CD8-positive, alpha-beta memory T cell (primary cell): ENCODE measurements at places on chromosomes 11 and 22. TPM values are rescaled to one million over a fixed set of nuclear protein-coding genes. Genes with fewer than 3 reads are reported as not detected.
A peak's percentile ranks its signal among the peaks of the same experiment; 100 is the strongest.

DNA sequence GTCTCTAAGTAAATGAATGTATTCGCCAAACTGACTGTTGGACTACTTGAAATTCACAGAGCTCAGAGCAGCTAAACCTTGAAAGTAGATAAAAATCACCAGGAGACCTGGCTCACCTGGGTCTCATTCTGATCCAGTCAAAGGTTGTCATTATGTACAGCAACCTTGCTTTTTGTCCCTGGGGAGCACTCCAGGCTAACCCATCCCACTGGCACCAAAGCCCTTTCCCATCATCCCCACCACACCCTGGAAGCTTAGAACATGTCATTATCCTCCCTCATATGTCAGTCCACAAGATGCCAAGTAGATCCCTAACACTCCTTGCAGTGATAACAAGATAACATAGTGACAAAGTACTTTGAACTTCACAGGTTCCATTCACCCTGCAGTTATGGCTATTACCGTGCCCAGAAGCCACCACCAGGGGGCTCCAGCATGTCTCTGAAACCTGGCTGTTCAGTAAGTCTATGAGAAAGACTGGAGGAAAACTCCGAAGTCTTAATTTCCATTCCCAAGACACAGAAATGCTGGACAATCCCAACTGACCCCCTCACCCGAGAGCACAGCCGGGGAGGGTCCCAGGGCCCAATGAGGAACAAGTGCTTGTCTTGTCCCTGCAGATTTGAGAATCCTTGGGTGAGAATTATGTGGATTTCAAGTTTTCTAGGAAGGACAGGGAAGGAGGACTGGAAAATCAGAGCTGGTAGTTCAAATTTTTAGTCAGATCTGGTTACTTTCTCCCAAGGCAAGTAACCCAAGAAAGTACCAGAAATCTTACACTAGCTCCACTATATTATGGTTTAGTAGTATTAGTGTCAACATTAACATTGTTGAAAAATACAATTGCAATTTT, 43.0 kb upstream of the USP47 start:
- peak; percentile 58 for DNase-seq

GRCh38 chr11:74138572-74138971, 32.2 kb downstream of the C2CD3 start:
- DNase-seq, result no peak

- no peak for DNase-seq
Measured at GRCh38 chr11:93823210-93823609, 27.2 kb downstream of the VSTM5 start.

- no peak for DNase-seq
Measured at GRCh38 chr11:34745195-34745594, 124.3 kb downstream of the EHF start.

GRCh38 chr11:12089041-12089440, 21.3 kb upstream of the MICAL2 start:
- no peak for DNase-seq

DNA sequence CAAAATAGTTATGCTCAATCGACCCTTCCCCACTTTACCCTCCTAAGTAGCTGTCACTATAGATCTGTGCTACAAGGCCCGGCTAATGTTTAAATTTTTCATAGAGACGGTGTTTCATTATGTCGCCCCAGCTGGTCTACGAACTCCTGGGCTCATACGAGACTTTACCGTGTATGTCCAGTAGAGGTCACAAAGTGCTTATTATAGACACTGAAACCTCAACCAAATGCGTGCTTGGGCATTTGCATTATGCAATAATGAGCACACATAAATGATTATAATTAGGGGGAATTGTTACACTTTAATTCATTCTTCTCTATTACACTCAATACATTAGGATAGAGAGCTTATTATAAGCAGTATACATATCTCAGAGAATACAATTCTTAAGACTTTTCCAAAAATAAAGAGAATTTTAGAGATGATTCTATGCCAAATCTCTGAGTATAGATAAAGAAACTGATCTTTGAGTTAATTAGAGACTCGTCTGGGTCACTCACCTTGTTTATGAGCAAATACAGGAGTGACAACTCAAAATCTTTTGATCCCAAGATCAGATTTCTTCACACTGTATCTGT, 12.5 kb upstream of the MRPL16 start:
- no peak for DNase-seq

- no peak for DNase-seq
Measured at GRCh38 chr11:96256215-96257011, 86.6 kb downstream of the MAML2 start.

DNA sequence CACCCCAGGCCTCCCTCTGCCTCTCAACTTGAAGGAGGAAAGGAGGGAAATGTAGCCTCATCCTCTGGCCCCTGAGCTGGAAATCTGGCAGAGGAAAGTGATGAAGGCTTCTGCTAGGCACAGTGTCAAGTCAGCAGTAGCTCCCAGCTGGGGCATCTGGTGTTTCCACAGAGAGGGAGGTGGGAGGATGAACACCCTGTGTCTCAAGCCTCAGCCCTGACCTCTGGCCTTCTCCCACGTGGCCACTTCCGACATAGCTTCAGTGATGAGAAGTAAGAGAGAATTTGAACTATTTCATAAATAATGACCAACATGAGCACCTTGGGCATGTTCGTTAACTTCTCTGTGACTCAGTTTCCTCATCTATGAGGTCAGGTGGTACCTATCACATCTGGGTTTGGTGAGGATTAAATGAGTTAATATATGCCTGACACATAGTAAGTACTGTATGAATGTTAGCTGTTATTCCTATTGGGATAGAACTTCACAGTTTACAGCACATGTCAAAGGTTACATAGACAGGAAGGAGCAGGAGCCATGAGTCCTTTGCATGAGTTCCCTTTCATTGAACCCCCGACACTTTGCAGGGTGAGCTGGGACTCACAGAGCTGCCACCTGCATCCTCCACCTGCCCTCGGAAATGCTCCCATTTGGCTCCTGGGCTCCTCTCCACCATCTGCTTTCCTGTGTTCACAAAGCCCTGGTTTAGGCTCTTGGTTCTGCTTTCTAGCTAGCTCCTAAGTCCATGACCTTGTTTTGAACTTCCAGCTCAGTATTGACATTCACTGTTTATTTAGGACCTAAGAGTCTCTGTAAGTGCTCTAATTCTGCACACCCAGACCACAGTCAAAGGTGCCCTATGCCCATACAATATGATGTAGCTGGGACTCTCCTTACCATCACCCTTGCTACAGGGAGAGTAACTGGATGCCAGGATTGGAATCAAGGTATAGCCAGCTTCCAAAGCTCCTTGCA, 61.7 kb downstream of the CSNK2A3 start:
- DNase-seq, result no peak

- no peak for DNase-seq
Measured at GRCh38 chr11:2762451-2762850, 62.7 kb upstream of the KCNQ1OT1 start.

- DNase-seq, result no peak
Measured at GRCh38 chr11:107354780-107355179, 102.8 kb downstream of the CWF19L2 start.

GRCh38 chr22:20798218-20798617, 24.3 kb downstream of the SERPIND1 start:
- no peak for DNase-seq

DNA sequence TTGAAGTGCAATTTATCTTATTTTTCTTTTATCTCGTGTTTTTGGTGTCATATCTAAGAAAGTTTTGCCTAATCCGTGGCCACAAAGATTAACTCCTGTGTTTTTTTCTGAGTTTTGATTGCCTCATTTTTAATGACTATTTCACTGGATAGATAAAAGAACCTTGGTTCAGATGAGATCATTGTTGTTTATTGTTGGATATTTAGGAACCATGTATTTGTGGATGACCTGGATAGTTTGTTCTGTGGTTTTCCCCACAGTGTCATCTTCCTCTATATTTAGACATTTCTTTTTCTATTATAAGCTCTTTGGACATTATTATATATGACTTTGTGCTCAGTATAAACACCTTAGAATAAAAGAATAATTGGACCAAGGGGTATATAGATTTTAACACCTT, 37.2 kb downstream of the PPP6R3 start:
- no peak for DNase-seq

LAMTOR1 gene
- polyA plus RNA-seq, result 82.3 TPM

DNA sequence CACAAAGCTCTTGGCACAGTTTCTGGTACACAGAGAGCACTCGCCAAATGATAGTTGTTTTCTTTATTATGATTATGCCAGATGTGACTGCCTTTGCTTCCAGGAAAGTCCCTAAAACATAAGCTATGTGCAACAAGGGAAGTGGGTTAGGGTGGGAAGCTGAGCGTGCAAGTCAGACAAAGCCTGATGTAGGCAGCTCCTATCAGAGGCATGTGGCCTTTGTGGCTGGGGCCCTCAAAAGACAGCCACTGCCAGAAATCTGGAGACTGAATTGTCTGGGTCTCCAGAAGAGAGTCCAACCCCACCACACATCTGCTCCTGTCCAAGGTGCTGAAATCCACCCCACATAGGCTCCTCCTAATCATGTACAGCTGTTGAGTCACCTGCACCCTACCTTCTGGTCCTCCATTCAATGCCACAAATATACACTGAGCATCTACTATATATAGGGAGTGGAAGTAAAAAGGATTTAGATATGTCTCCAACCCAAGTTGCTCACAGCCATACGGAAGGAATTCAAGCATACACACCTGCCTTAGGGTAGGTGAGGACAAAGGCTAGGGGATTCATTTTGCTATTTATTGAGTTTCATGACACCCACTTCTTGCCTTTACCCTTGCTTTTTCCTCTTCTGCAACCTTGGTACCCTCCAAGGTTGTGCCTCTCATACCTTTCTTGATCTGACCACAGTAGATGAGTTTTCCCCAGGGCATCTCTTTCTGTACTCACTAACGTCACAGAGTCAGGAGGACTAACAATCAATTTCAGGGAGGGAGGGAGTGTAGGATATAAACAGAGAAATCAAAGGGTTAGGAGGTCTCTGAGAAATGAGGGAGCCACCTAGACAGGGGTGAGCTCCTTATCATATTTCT, 12.4 kb downstream of the SEC14L3 start:
- no peak for DNase-seq

- DNase-seq, result no peak
Measured at GRCh38 chr11:86983021-86983488, 27.9 kb upstream of the FZD4 start.
